ENCODE measurements at places on chromosomes 12 and 14.

- DNase-seq, result no peak
These were observed 130.8 kb downstream of the RAD51B start for GRCh38 chr14:67950386-67950785.

GRCh38 chr12:5459051-5459782, 27.3 kb downstream of the NTF3 start:
- DNase-seq, result no peak

DNA sequence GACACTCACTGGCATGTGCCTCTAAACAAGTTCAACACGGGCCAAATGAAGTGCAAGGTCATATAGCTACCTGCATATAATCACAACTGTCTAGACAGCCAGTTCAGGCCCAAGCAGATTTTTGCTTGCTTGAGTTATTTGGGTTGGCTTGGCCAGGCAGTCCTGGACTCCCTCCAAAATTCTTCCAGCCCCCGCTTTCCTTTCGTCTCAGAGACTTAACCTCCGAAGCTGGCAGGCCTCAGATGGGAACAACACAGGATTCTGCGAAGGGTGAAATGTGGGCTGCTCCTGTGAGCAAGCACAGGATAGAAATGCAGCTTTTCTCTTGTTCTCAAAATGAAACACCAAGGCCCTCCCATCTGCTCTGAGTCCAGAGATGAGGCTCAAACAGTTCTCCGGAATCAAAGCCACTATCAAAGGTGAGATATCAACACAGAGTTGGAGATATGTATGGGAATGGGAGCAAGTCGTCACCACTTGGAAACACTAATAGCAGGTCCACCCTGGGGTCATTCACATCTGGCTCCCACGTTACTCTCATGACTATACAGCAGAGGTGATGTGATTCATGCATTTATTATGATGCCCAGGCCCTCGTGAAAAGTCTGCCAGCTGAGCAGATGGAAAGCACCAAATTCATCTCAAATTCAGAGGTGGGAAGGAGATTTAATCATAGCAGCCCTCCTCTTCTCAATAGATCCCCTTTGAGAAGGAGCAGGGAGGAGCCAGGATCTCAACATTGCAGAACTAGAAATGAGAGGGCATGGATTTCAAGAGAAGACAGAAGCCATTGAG, 389.8 kb downstream of the NUAK1 start:
- no peak for DNase-seq

DNA sequence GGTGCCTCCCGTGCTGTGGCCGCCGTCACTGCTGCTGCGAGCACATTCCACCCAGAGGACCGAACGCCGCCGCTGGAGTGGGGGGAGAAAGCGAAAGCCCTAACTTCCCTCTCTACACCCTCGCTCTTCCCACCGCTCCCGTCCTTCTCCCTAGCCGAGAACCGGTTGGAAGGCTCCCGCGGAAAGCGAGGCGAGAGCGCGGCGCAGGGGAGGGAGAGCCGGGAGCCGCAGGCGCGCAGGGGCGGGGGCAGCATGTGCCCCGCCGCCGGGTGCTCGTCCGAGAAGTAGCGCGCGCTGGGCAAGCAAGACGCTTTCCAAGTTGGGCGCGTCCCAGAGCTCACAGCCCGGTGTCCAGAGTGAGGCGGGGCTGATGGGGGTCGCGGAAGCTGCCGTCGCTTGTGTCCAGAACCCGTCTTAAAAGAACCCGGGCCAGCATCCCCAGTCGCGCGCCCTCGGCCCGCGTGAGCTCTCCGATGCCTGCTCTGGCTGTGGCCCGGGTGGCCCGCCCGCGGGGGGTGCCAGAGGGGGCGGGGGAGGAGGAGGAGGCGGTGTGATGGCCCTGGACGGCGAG, at the start of gene TRHDE:
Gene TRHDE (plus strand): TSS at position 280 of the 571 bp plus-strand sequence. CDS start 274 bp downstream, at position 554.
- no peak for DNase-seq

- DNase-seq, result no peak
These were observed 594 bp upstream of the CEP170B start for GRCh38 chr14:104864267-104865080.

GRCh38 chr14:42470427-42470719, 863.7 kb downstream of the LRFN5 start:
- no peak for DNase-seq

DNA sequence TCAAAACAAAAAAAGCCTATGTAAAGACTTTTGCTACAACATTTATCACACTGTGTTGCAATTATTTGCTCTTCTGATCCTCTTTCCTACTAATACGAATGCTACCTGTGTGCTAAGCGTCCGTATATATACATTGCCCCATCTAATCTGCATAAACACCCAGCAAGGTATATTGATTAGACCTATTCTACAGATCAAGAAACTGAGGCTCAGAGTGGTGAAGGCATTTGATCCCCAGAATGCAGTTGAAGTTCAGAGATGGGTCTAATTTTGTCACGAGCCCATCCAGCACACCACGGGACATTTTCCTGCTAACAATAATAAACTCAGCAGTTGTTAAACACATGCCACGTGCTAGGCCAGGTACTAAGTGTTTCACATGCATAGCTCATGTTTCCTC, 25.1 kb upstream of the CORO1C start:
- DNase-seq, result no peak

GRCh38 chr12:2402073-2402579, 349.3 kb downstream of the CACNA1C start:
- no peak for DNase-seq

DNA sequence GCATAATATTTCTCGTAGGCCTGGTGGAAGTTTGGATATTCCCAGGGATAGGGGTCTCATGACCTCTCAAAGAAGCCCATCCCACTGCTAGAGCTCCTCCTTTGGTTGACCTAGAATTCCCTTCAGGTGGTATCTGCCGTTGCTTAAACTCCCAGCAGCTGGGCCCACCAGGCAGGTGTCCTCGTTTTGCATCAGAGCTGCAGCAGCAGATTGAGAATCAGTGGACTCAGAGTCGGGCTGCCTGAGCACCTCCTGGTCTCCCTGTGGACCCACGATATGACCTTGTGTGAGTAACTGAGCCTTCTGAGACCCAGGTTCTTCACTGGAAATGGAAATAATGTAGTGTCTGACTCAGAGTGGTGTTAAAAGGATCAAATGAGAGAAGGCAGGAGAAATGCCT, 132.7 kb downstream of the PAPOLA start:
- no peak for DNase-seq

GRCh38 chr12:12883369-12884001, 7.9 kb upstream of the GPRC5A start:
- DNase-seq, result no peak

GRCh38 chr14:101473795-101474562, 87.3 kb upstream of the DIO3 start:
- DNase-seq, result no peak

GRCh38 chr12:52377266-52377665, 8.2 kb downstream of the KRT84 start:
- no peak for DNase-seq

DNA sequence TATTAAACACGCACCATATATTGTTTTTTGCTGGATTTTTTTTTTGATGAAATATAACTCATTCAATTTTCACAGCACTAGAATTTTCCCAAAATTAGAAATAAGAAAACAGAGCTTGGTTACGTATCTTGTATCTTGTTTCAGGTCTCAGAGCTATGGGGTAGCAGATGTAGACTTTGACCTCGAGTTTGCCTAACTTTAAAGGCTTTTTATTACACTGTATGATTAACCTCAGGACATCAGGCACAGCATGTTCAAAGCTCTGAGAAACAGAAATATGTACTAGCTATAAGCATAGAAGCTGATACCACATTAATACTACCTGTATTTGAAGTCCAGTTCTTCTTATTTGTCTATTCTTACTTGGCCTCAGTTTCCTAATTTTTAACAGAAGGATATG, 171.9 kb upstream of the KITLG start:
- no peak for DNase-seq

DNA sequence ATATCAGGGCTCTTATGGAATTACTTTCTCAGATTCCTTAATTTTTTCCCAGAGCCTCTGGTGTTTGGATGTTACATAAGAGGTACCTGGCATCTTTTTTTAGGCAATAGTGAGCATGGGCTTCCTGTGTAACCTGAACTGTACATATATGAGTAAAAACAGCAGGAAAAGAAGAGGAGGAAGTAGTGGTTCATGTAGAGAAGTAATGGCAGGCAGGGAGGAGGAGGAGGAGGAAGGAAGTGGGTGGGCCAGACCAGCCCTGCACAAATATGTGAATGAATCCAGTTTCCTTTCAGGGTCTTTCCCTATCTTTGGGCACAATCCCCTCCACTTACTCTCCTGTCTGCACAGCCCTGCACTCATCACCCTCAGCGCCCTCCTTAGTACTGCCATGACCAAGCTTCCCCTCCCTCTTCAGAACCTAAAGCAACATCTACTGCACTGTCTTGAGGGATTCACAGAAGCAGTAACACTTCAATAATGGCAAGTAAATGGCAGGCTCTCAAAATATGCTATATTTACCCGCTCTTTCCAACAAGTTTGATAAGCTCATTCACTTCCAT, 40.9 kb upstream of the GSG1 start:
- no peak for DNase-seq

- DNase-seq, result no peak
These were observed 228.6 kb downstream of the ZFP36L1 start for GRCh38 chr14:68564191-68564825.

DNA sequence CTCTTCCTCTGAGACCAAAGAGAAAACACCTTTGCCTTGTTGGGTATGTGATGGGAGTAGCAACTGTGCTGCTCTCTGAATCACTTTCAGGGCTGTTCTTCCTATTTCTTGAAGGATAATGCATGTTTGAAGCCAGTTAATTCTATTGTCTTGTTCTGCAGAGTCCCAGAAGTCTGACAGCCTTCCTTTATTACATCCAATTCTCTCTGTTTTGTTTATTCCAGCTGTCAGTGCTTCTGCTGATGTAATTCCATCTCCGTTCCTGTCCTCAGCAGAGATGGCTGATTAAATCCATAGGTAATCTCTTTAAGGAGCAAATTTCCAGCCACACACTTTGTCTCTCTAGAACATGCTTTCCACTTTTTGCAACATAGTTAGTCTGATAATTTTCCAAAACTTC, 59.7 kb downstream of the MGAT4C start:
- DNase-seq, result no peak

DNA sequence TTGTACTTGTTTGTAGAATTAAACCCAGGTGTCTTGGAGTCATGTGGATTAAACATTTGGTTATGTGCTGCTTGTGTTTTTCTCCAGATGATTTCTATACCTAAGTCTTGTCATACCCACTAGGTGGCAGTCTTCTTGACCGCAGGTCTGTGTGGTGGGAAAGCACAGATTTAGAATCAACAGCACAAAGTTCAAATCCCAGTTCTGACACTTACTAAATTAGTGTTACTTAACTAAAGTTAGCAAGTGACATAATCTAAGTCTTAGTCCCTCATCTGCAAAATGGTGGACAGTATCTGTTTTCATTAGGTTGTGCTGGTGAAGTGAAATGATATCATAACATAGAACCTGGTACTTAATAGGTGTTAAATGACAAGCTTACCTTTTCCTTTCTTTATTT, 151.0 kb upstream of the ARHGAP5 start:
- no peak for DNase-seq

- no peak for DNase-seq
These were observed 100.5 kb upstream of the STXBP6 start for GRCh38 chr14:25150401-25150800.

DNA sequence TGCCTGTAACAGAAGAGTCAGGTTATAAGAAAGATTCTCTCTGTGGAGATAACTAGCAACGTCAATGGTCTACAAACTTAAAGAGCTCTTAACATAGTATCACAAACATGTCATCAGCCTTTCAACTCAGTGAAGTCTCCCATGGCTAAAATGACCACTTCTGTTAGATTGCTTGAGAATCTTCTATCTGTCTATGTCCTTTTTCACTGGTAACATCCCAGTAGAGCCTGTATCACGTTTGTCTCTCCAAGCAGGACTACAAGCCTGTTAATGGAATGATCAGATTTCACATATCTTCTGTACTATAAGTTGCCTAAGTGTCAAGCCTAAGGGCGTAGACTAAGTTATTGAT, 50.7 kb downstream of the SLC2A13 start:
- no peak for DNase-seq

DNA sequence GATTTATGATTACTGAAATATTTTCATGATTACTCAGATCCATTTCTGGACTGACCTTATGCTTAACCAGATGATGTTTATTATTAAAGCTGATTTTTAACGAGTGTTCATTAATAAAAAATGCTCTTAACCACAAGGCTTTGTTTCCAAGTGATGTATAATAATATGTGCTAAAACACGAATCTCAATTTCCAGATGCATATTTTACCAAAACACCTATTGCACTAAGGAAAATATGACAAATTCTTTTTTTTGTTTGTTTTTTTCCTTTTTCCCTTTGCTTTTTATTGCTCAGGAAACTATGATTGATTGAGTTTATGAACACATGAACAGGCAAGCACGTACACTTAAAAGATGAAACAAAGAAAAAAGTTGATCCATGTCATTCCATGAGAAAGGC, 16.9 kb upstream of the DUSP6 start:
- no peak for DNase-seq

GRCh38 chr12:44875954-44876543, at the start of gene NELL2:
NELL2 (minus strand) TSS chr12:44876315; CDS start chr12:44875869, 446 bp downstream.
- no peak for DNase-seq

- no peak for DNase-seq
These were observed 16.8 kb upstream of the CHPT1 start for GRCh38 chr12:101680647-101681046.

- no peak for DNase-seq
These were observed 237.2 kb upstream of the DCN start for GRCh38 chr12:91419809-91420208.

GRCh38 chr14:91245029-91245428, 525 bp upstream of the GPR68 start:
- no peak for DNase-seq

DNA sequence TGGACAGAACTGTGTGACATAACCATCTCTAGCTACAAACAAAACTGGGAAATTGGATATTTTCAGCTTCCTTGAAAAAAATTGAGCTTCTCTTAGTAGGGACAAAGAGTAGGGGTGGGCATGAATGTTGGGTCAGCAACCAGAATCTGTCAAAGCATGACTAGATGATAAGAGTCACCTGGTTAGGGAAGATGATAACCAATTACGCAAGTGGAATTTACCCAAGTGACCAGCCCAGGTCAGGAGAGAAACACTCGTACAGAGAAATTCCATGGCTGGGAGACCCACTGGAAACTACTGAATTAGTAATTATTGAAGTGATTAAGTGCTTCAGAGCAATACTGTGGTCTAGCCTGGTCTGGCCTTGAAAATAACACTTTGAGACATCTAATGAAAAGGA, 36.3 kb upstream of the C12orf75 start:
- DNase-seq, result no peak

DNA sequence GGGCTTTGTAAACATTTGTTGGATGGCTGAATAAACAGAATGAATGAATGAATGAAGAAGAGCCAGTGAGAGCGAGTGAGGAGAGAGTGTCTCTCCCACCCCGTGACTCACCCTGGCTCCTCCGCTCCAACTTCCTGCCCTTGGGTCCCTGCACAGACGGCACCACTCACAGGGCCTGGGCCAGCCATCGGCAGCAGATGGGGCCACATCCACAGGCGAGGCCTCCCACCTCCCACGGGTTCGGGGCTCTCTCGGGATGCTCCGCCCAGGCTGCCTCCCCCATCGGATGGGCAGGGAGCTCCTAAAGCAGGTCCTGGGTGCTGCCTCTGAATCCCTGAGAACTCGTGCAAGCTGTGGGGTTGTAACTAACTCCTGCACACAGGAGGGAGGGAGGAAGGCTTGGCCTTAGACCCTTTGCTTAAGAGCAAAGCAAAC, 41.3 kb downstream of the CCNK start:
- no peak for DNase-seq

- DNase-seq, result no peak
These were observed 75.3 kb upstream of the AMN1 start for GRCh38 chr12:31804185-31804504.

GRCh38 chr12:2833327-2833726, 1.5 kb downstream of the NRIP2 start:
- no peak for DNase-seq

- DNase-seq, result no peak
These were observed 479.7 kb downstream of the AACS start for GRCh38 chr12:125544960-125545359.
